ENCODE measurements at places on chromosomes 13 and 19.

DNA sequence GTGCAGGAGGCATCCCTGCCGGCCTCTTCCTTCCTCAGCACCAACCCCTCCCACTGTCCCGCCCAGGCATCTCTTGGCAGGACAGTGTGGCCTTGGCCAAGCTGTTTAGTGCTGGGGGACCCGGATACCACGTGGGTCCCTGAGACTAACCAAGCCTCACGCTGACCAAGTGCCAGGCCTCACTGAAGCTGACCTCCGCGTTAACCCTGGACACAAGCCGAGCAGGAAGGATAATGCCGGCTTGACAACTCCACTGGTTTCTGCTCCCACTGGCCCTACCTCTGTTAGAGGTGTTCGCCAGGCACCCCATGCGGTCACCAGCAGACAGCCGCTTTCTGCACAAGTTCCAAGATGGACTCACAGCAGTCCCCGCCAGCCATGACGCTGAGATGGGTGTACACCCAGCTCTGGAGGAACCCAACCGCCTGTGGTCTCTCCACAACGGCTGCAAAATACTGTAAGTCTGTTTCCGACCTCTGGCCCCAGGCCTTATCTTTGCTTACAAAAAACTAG lies 12.4 kb downstream of the GRTP1 start:
- DNase-seq = no peak

- DNase-seq = no peak
Measured at GRCh38 chr13:110860983-110861382, 53.9 kb downstream of the ANKRD10 start.

DNA sequence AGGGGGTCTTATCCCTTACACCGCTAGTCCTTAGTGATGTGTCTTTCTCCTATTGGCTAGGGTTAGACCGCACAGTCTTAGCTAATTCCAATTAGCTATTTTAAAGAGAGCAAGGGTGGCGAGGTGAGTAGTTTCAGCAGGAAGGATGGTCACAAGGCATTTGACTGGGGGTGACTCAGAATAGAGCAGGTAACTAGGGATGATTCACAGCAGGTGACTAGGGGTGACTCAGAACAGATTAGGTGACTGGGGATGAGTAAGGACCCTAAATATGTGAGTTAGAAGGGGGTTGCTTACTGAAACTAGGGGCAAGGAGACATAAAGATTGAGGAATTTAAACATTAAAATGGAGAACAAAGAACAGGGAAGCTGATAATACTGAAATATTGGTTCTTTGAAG lies 64.3 kb downstream of the ZNF66 start:
- DNase-seq = no peak

DNA sequence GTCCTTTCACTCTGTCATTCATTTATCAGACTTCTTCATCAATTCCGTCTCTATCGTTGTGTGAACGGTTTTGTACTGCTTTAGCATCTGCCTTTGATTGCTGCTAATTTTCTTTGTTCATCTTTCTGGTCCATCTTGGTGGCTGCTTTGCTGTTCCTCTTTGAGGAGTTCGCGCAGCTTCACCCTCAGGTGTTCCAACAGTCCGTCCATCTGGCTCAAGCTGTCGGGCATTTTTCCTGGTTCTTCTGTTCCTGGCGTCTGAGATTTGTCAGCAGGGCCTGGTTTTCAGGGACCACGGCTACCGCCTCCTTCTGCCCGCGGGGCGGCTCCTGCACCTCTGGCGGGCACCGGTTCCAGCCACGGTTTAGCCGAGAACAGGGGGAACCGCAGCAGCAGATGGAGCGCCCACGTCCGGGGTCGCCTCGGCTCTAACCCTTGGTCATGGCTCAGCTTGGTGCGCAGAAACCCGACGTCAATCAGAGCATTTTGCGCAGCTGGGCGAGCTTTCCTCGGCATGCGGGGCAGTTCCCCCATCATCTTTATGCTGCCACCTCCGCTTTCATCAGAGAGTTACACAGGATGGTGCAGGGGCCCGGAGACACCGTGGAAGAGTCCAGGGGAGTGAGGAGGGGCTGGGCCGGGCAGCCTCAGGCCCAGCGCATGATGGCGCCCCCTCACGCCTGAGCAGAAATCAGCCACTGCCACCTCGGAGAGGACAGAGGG lies 89.5 kb downstream of the ZNF100 start:
- no peak for DNase-seq

Data from vagina (tissue), 2 donors.